Common myeloid progenitor, CD34-positive (primary cell): ENCODE measurements at places on chromosomes 3 and 15.

DNA sequence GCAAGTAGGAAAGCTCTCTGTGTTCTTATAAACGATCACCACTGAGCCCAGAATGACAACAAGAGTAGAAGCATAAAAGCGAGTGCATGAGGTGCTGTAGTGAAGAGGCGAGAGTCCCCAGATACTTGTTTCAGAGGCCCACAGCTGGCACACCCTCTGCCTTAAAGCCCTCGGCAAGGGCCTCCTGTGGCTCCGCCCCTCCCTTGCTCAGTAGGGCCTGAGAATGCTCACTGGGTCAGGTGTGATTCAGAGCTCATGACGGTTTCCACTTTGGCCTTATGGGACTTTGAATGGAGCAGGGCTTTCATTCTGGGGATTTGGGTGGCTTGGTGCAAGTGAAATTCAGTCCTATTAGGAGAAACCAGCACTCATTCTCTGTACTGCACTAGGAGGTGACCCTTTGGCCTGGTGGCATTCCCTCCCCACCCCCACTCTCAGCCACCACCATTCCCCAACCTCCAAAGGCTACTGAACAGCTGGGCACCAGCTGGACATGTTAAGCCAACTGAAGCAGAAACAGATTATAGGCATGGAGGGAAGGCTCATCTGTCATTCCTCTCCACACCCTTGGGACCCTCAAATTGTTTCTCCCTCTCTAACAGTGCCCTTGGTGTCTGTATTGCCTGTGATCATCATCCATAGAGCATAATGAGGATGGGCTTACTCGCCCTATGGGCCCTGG lies 109.6 kb upstream of the CTDSPL start:
- no peak for DNase-seq

GRCh38 chr3:154195620-154196356 lies 74.6 kb downstream of the ARHGEF26 start:
- DNase-seq, result peak; percentile 60

- no peak for DNase-seq
These were observed 38.5 kb downstream of the HDC start for GRCh38 chr15:50227076-50227475.

GRCh38 chr3:40258555-40258954 lies 51.0 kb upstream of the EIF1B start:
- peak; percentile 29 for DNase-seq

DNA sequence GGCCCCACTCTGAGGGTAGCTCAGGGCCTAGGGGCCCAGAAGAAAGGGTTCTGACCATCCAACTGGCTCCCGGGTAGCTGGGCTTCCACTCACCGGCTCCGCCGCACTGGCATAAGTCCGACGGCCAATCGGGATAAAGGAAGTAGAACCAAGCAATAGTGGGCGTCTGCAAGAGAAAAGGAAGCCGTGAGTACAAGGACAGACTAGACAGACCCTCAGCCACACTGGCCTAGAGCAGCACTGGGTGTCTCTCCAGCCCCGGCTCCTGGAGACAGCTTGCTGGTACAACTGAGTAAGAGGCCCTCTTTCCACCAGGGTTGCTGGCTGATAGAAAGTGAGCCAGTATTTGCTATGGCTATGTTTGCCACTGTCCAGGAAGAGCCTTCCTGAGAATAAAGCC lies 22.4 kb downstream of the BDH1 start:
- DNase-seq, result no peak
